ENCODE measurements at places on chromosomes 5 and 9.

- no peak for DNase-seq
Measured at GRCh38 chr9:110912419-110913291, 125.6 kb downstream of the LPAR1 start.

DNA sequence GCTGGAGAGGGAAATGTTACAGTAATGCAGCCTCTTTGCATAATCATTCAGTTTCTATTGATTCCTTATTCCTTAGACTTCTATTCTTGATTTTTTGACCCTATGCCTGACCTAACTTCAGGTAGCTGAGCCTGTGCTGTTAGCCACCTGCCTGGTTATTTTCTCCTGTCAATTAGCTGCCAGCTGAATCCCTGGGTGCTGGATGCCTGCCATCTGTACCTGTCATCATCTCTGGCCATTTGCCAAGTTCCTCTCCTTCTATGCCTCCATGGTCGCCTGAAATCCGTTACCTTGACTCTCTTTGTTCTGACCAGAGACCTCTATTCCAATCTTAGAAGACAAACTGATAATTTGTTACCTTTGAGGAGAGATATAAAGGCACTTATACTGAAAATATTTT, 178.3 kb downstream of the CAVIN4 start:
- peak; percentile 87 for DNase-seq

- no peak for DNase-seq
Measured at GRCh38 chr5:98458726-98459125, 314.7 kb upstream of the RGMB start.

DNA sequence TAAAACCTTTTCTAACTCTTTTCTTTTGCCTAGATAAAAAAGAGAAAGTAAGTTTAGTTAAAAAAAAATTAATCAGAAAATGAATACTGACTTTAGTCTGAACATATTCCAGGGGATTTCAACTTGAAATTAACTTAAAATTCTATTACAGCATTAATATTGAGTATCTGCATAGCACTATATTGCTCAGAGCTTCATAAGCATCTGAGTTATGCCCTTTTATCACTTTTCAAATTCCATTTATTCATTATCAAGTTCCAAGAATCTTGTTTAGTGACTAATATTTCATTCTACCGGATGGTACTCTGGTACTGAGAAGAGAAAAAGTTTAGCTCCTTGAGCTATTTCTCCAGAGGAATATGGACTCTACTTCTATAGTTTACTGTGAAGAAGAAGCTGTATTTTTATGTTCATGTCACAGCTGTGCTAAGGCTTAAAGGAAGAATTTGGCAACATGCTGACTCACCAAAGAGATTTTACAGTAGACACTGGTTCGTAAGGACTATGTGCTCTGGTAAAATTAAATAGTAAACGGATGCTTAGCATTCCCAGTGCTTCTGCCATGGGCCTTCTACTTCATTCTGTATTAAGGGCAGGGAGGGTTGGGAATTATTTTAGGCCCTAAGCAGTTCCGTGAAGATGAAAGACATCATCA, 285.2 kb upstream of the SEMA6A start:
- DNase-seq = no peak

DNA sequence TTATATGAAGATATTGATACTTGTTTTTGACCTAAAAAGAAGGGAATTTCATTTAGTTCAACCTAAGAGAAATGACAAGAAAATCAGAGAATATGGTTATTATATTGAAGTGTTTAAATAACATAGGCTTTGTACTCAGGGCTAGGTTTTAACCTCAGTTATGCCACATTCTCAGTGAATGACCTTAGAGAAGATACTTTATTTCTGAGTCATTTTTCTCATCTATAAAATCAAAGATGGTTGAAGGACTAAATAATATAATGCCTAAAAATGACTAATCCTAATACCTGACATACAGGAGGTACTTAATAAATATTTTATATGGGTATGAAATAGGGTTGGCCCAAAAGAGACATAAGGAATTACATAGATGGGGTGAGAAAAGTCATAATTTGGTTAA, 32.3 kb downstream of the DIMT1 start:
- no peak for DNase-seq

- no peak for DNase-seq
Measured at GRCh38 chr5:22050931-22051330, 802.2 kb downstream of the CDH12 start.

DNA sequence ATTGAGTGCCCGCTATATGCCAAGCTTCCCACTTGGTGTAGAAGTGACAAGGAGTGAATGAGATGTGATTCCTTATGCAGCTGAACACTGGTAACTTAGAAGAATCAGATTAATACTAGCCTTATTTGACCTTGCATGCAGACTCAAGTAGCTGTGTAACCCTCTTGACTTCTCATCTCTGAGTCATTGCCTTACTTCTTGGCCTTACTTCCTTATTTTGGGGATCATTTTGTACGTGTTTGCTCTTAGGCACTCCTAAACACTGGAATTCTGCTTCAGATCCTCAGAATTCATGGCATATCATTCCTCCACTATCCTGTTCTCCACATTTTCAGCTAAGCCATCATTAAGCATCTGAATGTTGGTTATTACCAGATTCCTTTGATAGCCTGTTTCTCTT, 948.9 kb upstream of the ARRDC3 start:
- DNase-seq = no peak

DNA sequence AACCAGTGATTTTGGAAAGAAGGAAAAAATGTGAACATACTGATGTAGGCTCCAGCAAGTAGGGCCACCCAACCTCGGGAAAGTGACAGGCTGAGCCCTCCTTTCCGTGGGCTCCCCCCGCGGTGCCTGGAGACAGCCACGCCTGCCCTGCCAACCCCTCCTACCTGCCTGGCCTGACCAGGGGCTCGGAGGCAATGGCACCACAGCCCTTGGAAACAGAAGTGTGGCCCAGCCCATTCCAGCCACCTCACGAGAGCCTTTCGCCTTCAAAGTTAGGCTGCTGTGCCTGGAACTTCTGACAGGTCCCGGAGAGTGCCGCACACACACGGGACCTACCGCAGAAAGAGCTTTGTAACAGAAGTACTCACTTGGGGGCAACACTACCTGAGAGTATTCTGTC, 49.5 kb upstream of the LRRC14B start:
- DNase-seq = no peak

DNA sequence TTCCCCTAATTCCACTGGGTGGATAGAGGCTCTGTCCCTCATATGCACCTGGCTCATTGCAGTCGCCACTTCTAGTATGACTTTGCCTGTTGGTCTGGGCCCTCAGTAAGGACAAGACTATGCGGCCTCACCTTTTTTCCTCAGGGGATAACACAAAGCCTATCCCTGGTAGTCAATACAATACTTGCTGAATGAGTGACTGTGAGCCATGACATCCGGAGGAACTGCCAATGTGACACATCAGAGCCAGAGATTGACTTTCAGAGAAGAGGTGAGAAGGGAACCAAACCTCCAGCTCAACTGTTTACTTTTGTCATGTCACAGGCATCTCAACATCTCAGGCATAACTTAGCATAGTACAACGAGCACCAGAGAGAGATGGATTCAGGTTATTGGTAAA, 371.3 kb downstream of the DMRT2 start:
- no peak for DNase-seq

- no peak for DNase-seq
Measured at GRCh38 chr5:2166306-2166978, 283.7 kb upstream of the IRX4 start.

DNA sequence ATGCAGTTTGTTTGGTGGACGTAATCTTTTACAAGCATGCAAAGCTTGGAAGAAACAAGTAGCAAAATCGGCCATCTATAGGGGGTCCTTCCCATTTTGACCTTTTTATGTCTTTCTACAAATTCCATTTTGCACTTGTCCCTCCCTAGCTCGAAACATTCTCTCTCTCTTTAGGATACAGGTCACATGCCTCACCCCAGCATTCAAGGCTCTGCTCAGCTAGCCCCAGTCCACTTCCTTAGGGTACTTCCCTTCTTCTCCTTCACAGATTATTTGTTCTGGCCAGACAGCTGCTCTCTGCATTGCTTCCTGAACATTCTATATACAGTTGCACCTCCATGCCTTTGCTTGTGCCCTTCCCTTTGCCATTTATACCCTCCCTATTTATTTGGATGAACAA, 31.7 kb upstream of the TRIM14 start:
- DNase-seq = no peak

- no peak for DNase-seq
Measured at GRCh38 chr5:54887663-54888062, 97.7 kb downstream of the ESM1 start.

- no peak for DNase-seq
Measured at GRCh38 chr5:57719216-57719615, 236.6 kb upstream of the ACTBL2 start.

DNA sequence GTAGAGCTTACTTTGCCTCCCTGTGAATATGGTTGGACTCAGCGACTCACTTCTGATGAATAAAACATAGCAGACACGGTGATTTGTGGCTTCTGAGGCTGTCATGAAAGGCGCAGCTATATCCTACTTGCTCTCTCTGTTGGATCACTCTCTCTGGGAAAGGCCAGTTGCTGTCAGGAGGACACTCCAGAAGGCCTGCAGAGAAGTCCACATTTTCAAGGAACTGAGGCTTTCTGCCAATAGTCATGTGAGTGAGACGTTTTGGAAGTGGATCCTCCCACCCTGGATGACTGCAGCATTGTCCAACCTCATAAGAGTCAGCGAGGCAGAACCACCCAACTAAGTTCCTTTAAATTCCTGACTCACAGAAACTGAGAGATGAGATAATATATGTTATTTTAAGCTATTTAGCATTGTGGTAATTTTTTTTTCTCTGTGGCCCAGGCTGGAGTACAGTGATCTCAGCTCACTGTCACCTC, 156.0 kb upstream of the MAST4 start:
- DNase-seq = peak; percentile 15

DNA sequence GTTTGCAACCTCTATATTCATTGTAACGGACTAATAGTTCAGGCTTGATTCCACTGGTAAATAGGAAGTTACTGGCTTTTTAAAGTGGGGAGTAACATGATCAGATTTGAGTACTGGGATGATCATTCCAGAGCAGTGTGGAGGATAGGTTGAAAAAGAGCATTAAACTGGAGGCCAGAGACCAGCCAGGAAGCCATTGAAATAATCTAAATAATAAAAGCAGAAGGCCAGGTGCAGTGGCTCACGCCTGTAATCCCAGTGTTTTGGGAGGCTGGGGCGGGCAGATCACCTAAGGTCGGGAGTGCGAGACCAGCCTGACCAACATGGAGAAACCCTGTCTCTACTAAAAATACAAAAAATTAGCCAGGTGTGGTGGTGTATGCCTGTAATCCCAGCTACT, 56.0 kb upstream of the MSX2 start:
- DNase-seq = no peak

DNA sequence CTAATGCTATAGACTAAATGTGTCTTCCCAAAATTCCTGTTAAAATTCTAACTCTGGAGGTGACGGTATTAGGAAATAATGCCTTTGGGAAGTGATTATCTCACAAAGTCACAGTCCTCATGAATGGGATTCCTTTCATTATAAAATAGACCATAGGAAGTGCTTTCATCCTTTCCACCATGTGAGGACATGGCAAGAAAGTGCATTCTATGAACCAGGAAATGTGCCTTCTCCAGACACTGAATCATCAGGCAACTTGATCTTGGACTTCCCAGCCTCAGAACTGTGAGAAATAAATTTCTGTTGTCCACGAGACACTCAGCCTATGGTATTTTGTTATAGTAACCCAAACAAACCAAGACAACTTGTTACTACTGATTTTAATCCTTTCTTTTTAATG, 582.4 kb upstream of the C9orf72 start:
- no peak for DNase-seq

- DNase-seq = no peak
Measured at GRCh38 chr5:132493241-132493640, 2.7 kb upstream of the IRF1 start.

DNA sequence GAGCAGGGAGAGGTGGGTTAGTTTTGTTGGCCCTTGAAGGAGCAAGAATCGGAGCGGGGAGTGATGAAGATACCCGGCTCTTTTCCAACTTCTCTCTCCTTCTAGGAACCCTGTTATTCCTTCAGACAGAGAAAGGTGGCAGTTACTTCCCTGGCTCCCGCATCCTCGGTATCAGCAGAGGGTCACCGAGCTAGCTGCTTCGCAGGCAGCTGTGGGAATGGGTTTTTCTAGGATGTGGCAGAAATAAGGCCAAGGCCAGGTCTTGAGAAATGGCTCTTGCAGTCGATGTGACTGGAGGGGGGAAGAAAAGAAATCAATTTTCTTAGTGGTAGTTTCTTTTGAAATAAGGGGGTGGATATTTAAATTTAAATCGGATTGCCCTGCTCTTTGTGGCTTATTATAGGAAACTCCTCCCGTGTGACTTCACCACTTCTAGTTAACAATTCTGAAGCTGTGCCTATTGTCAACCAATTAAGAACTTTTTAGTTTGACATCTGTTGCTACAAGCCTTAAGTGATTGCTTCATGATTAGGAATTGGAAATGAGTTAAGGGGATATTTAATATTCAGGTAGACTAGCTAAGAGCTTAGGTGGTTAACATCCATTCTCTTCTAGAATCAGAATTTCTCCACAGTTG, 1.4 kb downstream of the SAP30L start:
- DNase-seq = no peak

- no peak for DNase-seq
Measured at GRCh38 chr5:137727623-137728022, 8.3 kb downstream of the KLHL3 start.

DNA sequence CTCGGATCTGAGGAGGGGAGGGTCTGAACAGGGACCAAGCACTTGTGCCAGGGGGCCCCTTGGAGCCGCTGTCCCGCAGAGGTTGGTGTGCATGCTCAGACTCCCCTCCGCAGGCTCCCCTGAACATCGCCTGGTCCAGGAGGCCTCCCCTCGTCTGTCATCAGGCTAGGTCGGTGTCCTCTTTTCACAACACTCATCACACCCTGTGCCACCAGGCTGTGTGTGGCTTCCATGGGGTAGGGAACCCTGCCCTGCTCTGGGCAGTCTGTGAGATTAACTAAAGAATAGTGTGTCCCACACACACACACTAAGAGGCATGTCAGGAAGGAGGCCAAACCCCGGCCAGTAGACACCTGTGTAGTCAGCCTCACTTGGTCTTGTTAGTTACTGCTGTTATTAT, 119.3 kb downstream of the C5orf15 start:
- no peak for DNase-seq

- peak; percentile 69 for DNase-seq
Measured at GRCh38 chr5:139670369-139671095, 22.4 kb downstream of the CXXC5 start.

- DNase-seq = no peak
Measured at GRCh38 chr5:132526974-132527564, 16.3 kb downstream of the IL5 start.

DNA sequence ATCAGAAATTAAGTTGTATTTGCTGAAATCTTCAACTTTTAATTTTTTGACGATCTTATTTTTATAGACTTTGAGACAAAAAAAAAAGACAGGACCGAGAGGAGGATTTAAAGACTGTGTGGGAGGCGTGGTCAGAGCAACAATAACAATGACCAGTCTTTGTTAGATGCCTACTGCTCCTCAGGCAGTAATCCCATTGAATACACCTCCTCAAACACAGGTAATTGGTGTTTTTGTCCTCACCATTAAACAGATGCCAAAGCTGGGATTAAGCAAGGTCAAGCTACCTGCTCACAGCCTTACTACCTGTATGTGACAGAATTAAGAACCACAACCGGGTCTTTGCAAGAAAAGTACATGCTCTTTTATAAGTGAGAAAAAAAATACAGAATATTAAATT, 233.3 kb upstream of the GRAMD2B start:
- DNase-seq = no peak

- DNase-seq = no peak
Measured at GRCh38 chr5:114324282-114324681, 37.6 kb upstream of the KCNN2 start.

GRCh38 chr5:6730807-6731206, 17.6 kb downstream of the TENT4A start:
- no peak for DNase-seq

- DNase-seq = no peak
Measured at GRCh38 chr5:149961957-149962409, 1.4 kb downstream of the SLC26A2 start.
